ENCODE measurements at places on chromosomes 7 and 10. TPM values are rescaled to one million over a fixed set of nuclear protein-coding genes. Genes with fewer than 3 reads are reported as not detected.

The IGFBP1 gene
- total RNA-seq: not detected

The KEL gene
- total RNA-seq: not detected

The ACTR3C gene
- total RNA-seq: 0.50 TPM

The VPS26A gene
- 44.1 TPM for total RNA-seq

The SLC37A3 gene
- 53.5 TPM for total RNA-seq

The MKI67 gene
- 0.26 TPM for total RNA-seq

The WIPF3 gene
- 0.33 TPM for total RNA-seq

The AFAP1L2 gene
- total RNA-seq: 0.77 TPM

The RET gene
- total RNA-seq: 0.77 TPM

The GARIN1A gene
- total RNA-seq: 1.5 TPM

The CUZD1 gene
- 0.50 TPM for total RNA-seq

The ACHE gene
- total RNA-seq: under 0.01 TPM

The SORBS1 gene
- total RNA-seq: 0.26 TPM

- no peak for DNase-seq
Measured at GRCh38 chr10:103717341-103718246, 137.8 kb downstream of the SH3PXD2A start.

GRCh38 chr7:139777133-139777891 is 486 bp downstream of the HIPK2 start:
- DNase-seq: no peak

- no peak for DNase-seq
Measured at GRCh38 chr7:1666317-1666822, 3.7 kb upstream of the ELFN1 start.

DNA sequence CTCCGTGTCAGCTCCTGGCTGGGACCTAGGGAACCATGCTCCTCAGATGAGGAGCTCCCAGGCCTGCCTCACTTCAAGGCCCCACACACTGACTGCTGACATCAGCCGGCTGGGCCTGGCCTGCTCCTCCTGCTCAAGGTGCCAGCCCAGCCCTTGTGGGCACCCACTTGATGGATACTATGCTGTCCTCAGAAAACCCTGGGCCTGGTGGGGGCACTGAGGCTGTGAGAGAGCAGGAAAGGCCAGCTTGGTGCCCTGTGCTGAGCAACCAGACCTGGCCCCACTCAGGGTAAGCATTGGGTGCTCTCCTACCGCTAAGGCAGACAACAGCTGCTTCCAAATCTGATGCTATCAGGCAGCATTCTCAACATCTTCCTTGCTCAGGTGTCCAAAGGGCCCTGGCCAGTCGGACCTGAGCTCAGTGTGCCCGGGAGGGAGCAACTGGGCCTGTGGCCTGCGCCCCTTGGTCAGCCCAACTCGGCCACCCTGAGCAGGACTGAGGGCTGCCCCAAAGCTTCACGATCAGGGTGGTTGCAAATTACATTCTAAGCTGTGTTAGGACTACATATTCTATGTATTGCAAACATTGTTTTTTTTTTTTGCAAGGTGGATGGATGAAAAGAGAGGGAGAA is 21.9 kb upstream of the ANTXRL start:
- DNase-seq: no peak

- peak; percentile 93 for DNase-seq
Measured at GRCh38 chr7:128031901-128032604, 816 bp upstream of the LRRC4 start.

DNA sequence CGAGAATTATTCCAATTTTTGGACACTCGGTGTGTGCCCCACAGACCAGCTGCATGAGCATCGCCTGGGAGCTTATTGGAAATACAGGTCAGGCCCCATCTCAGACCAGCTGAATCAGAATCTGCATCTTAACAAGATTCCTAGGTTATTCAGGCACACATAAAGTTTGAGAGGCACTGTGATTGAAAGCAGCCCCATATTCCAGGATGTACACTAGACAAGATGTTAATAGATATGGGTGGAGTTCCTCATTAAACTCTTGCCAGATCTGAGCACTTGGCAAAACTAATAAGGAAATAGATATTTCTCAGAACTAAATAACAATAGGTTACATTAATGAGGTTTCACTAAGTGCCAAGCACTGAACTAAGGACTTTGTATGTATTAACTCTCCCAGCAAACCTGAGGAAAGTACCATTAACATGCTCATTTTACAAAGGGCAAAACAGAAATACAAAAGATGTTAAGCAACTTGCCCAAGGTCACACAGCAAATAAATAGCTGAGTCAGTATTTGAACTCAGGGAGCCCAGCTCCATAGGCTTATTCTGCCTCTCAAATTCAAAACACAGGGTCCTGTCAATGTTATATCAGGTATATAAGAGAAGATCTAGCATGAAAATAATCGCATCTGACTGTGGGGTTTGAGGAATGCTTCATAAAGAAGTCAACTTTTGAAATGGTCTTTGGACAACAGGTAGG is 29.9 kb downstream of the PPP1R3C start:
- DNase-seq: no peak

DNA sequence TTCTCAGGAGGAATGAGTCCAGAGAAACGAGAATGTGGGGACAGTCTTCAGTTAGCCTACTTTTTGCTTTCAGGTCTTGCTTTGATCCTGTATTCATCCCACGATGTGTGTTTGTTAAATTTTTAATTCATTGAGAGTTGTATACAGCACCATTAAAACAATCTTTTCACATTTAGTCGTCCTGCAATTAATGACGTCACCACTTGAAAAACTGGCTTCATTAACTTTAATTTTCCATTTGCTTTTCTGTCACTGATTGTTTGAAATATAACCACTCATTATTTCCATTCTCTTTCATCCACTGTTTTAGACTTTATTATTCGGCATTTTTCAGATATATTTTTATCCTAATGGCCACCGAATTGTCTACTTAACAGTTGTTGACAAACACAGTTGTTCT is 146.9 kb downstream of the TFEC start:
- DNase-seq: no peak

GRCh38 chr7:111672901-111673300 is 110.6 kb upstream of the IMMP2L start:
- no peak for DNase-seq

- no peak for DNase-seq
Measured at GRCh38 chr10:99880080-99880835, 97.8 kb downstream of the ABCC2 start.

DNA sequence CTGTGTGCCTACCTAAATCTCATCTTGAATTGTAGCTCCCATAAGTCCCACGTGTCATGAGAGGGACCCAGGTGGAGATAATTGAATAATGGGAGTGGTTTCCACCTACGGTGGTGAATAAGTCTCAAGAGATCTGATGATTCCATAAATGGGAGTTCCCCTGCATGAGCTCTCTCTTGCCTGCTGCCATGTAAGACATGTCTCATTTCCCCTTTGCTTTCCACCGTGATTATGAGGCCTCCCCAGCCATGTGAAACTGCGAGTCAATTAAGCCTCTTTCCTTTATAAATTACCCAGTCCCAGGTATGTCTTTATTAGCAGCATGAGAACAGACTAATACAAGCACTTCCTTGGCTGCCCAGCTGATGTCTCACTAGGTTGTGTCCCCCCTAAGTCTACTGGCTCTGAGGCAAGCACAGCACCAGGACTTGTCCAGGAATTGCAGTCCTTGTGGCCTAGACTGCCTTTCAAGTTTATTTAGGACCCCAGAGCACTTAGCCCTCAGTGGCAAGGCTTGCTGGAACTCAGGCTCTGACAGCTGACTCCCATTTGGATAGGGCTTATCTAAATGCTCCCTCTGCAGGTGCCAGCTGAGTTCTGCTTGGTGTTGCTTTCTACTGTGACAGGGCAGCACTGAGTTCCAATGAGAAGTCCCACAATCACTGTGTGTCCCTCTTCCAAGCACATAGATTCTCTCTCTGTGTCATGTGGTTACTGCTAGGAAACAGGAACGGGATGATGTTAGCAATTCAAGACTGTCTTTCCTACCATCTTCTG is 59.0 kb upstream of the TAS2R16 start:
- no peak for DNase-seq

- DNase-seq: no peak
Measured at GRCh38 chr7:18637516-18637915, 142.0 kb downstream of the HDAC9 start.

DNA sequence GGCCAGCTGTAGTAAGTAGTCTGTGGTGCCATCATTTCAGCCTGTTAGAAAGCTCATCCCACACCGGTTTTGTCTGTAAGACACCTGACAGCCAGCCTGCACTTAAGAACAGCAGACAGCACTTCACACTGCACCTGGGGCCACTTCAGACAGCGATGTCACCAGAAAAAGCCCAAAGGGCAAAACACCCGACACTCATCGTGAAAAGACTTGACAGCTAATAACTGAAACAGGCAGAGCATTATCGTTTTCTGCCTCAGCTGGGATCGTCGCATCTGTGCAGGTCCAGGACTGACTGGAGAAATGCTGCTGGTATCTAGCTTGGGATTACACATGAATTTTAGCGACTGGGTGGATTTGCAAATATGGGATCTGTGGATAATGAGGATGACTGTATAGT is 16.8 kb upstream of the LAT2 start:
- DNase-seq: no peak

DNA sequence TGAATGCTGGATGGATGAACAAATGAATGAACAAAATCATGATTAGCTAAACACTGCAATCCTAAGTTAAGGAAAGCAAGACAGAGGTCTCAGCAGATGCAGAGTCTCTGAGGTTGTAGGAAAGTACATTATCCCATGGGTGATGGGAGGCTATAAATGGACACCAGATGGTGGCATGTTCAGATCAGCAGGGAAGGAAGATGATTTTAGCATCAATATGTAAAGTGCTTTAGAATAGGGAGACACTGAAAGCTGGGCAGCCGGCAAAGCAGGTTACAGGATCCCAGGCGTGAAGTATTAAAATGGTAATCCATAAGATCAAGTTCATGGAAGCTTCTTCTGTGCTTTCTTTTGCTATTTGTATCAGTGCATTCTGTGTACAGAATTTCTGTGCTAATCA is 7.9 kb upstream of the RAPGEF5 start:
- DNase-seq: no peak

- peak; percentile 94 for DNase-seq
Measured at GRCh38 chr10:103849880-103850571, 5.3 kb downstream of the SH3PXD2A start.

DNA sequence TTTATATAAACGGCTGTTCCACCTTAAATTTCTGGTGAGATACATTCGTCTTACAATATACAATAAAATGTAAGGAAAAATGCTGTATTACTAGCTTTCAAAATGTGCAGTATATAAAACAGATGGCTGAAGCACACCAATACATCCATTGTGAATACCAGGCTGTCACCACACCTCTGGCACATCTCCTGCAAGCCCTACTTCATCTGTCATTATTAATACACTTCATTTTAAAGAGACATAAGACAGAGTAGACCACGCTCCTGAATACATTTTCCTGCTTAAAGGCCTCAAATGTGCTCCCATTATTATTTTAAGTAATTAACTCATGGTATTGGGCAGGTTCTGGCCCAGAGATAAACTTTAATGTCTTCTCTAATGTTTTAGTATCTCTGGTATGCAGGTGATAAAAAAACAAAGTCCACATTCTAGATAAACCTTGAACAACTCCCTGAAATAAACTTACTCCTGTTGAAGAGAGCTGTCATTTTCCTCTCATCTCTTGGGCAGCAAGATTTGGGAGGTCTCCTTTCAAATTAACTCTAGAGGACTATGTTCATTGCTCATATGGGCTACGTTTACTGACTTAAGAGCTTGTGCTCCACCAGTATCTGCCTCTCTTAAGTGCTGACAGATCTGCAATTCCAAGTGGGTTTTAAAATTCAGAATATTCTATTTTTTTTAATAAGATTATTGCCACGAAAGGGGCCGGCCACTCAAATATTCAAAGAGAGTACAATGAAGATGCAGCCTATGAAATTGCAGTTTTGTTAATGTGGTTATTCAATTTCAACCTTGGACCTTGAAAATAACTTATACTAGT is 396.5 kb upstream of the SEMA3D start:
- no peak for DNase-seq

GRCh38 chr7:112624416-112624815 is 143.6 kb downstream of the LSMEM1 start:
- no peak for DNase-seq

- DNase-seq: no peak
Measured at GRCh38 chr10:11045995-11046775, 28.5 kb downstream of the CELF2 start.

GRCh38 chr7:1758028-1758858 is 88.2 kb downstream of the ELFN1 start:
- DNase-seq: peak; percentile 37

GRCh38 chr10:75358835-75359421 is 42.6 kb downstream of the ZNF503 start:
- peak; percentile 82 for DNase-seq

DNA sequence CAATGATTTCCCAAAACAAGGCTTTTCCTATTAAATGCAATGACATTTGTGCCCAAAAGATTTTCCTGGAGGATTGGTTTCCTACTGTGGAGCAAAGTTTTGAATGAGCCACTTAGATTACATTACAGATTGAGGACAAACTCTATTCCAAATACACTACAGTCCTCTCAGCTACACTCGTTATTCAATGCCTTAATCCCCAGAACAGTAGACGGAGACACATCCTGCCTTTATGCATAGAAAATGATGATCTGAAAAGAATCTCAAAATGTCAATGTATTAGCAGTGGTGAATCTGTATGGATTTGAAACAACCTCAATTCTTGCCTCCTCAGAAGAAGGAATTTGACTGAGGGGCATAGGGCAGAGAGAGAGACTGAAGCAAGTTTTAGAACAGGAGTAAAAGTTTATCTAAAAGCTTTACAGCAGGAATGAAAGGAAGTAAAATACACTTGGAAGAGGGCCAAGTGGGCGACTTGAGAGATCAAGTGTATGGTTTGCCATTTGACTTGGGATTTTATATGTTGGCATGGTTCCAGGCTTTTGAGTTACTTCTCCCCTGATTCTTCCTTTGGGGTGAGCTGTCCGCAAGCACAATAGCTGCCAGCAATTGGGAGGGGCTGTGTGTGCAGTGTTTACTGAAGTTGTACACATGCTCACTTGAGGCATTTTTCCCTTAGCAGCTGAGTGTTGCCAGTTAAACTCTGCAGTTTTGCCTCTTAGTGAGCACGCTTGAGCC is 891.9 kb upstream of the MBL2 start:
- peak; percentile 1 for DNase-seq

- no peak for DNase-seq
Measured at GRCh38 chr10:49049660-49050059, 65.7 kb downstream of the VSTM4 start.

GRCh38 chr7:156360835-156361234 is 279.7 kb upstream of the RNF32 start:
- no peak for DNase-seq

GRCh38 chr10:127189226-127189625 is 7.2 kb downstream of the INSYN2A start:
- DNase-seq: no peak

GRCh38 chr7:134787720-134788119 is 8.3 kb downstream of the CALD1 start:
- DNase-seq: no peak

Data from fibroblast of lung (primary cell).